ENCODE measurements at places on chromosomes 5 and 9.

DNA sequence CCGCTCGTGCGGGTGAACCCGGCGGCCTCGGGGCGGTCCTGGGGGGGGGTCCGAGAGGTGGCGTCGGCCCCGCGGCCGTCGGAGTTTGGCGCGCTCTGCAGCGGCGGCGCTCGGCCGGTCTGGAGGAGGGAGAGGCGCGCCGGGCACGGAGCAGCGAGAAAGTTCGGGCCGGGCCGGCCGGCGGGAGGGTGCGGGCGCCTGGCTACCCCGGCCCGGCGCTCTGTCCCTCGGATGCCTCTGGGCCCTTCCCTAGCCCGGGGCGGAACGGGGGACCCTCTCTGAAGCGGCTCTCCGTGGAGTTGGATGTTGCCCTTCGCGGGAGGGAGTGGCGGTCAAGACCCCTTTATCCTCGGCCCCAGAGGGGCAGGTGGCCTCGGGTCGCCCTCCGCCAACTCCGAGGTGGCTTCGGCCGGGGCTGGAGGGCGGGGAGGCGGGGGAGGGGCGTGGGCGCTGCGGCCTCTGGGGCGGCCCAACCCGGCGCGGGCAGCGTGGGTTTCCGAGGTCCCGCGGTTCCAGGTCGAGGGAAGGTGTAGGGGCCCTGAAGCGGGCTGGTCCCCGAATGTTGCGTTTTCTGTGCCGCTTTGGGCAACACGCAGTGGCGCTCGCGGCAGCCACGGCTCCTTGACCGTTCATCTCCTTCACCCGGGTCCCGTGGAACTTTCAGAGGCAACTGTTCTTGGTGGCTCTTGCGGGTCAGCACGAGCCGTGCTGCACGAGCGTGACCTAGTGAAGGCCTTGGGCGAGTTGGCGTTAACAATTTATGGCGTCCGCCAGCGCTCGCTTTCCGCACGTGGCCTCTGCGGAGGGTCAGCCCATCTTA is 290.5 kb downstream of the DOCK8 start:
- no peak for DNase-seq

DNA sequence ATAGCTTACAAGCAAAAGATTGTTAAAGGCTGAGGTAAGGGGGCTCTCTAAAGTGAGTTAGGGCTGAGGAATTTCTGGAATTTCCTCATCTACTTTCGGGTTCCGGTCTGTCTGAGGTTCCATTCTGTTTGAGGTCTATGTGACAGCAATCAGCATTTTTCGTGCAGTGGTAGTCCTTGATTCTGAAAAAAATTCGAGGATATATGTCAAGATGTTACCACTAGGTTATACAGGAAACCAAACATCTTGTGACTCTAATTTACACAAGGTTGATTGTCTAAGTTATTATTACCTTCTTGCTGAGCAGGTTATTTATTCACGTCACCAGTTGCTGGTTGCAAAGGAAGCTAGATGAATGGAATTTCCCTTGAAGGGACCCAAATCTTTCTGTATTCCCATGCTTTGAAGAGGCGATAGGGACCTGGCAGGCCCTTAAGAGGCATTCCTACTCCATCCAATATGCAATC is 35.2 kb downstream of the RLN2 start:
- DNase-seq = no peak

DNA sequence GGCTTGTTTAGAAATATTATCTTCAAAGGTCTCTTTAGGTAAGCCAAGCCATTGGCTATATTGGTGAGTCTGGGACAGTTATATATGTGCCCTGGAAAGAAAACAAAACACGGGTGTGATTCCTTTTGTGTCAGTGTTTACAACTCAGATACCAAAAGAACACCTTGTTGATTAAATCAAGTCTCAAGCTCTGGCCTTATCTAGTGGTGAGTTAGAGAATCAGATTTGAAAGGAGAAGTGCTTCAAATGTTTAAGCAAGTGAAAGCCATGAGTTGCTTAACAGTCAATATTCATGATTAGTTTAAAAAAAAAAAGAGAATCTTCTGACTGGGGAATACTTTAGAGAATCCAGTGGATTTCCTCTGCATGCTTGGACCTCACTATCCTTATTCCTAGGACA is 68.3 kb downstream of the IQGAP2 start:
- no peak for DNase-seq

DNA sequence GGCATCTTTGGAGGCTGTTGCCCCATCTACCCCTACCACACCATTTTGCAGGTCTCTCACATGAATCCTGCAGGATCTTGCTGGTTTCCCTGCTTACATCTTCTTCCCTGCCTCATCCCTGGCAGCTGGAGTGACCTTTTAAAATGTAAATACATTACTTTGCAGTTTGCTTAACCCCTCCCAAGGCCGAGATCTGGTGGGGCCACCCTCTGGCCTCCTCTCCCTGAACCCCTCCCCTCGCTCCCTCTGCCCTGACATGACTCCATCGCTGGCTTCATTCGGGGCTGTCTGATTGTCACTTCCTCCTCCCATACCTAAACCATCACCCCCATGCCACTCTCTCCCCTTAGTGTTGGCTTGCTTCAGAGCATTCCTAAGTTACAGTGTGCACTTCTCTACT is 12.6 kb upstream of the PALM2AKAP2 start:
- DNase-seq = no peak

GRCh38 chr9:114538241-114538640 is 33.0 kb upstream of the WHRN start:
- no peak for DNase-seq

Data from NCI-H1436 treated with DMSO at 0.1 percent for 48 hours (cell line).